ENCODE measurements at places on chromosomes 4 and X. TPM values are rescaled to one million over a fixed set of nuclear protein-coding genes. Genes with fewer than 3 reads are reported as not detected.

- DNase-seq, result no peak
Observed at GRCh38 chr4:95215991-95216605, 332.7 kb downstream of the UNC5C start.

GRCh38 chr4:162061214-162061613 lies 102.6 kb downstream of the FSTL5 start:
- DNase-seq, result no peak

- DNase-seq, result no peak
Observed at GRCh38 chrX:95040104-95040503, 1366.1 kb downstream of the FAM133A start.

DNA sequence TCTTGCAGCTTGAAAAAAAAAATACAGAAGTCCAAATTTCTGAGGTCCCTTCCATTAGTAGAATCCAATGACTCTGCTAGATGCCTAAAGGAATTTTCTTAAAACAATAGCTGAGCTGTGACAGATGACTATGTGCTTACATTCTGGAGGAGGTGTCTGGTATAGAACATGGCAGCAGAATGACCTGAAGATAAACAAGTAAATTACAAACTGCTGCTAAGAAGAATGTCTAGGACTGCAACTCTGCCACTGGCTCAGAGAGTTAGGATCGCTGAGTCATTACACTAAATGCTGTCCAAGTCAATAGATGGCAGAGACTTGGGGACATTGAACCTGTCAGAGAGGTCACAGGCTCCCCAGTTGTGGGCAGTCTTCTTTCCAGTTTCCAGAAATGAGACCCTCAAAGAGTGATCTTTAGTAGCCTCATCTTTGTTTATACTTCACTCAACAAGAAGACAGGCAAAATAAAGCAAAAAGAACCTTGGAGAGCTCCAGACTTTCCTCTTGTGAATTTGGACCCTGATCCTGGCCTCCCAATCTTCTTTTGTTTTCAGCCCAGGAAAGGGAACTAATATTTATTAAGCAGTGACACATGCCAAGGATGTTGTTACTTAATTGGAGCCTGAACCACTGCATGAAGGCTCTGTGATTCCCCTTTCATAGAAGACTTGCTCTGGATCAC lies 56.4 kb upstream of the SCML1 start:
- no peak for DNase-seq

The IBSP gene
- polyA plus RNA-seq, result not detected

The CENPC gene
- polyA plus RNA-seq, result 38.1 TPM

The DGKQ gene
- 5.8 TPM for polyA plus RNA-seq

The ADGRG2 gene
- 26.6 TPM for polyA plus RNA-seq

The NAA11 gene
- not detected for polyA plus RNA-seq
